Calu3 (cell line): ENCODE measurements at places on chromosomes 5 and 9.

DNA sequence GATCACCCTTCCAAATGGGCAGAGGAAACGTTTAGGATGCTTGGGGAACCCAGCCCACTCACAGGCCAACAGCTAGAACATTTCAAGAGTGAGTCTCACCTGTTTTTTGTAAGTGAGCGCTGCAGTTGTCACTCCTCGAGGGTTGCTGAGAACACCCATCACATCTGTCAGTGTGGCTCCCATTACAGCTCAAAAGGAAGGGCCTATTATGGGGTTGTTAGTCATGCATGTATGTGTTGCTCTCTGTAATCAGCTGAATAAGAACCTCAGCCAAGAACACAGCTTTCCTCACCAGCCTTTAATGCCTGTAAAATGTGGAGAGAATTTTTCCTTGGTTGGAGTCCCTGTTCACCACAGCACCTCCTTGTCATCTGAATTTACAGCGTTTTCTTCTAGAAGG, 196.3 kb upstream of the KLF4 start:
- no peak for DNase-seq

GRCh38 chr5:95664204-95664786, 17.7 kb downstream of the RFESD start:
- peak; percentile 31 for DNase-seq

DNA sequence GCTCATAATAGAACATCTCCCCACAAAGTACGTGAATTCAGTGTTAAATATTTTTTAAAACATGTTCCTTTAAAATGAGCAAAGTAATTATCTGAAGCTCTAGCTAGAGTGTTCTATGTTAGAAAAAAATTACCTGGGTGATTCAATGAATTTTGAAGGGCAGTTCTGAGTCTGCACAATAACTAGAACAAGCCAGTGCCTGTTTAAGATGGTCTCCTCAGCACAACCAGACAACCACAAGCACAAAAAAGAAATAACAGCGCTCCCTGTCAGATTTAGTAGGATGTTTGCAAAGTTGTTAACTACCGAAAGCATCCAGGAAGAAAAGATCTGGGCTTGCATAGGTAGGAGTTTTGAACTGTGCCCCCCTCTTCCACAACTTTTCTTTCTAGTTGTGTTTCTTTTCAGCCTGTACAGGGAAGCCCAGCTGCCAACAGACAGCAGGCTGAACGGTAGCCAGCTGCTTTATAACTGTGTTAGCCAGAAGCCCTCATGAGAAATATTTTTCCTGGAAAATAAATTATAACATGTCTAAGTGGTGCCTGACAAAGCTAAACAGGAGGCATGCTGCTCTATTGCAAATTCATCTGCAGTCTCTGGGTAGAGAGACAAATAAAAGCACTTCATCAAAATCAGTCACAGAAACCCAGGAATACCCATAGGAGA, 1026.9 kb downstream of the MAT2B start:
- no peak for DNase-seq

GRCh38 chr9:77809552-77809951, 161.4 kb upstream of the GNA14 start:
- no peak for DNase-seq

DNA sequence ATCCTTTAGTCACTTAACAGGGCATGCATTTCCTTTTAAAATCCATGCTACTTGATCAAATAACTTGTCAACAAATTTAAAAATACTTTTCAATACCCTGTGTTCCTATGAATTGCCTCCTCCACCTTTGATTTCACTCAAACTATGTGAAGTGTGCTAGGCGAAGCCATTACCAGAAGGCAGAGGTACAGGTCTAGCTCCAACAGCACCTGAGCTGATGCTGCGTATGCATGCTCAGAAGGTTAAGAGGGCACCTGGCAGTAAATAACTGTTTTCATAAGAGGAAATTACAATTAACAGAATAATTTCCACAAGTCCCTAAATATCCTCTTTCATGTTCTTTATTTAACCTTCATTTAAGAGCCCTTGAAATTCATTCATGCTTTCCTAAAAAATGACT, 251.8 kb downstream of the EFNA5 start:
- no peak for DNase-seq

GRCh38 chr9:95131023-95131943, 186.2 kb downstream of the FANCC start:
- peak; percentile 64 for DNase-seq

DNA sequence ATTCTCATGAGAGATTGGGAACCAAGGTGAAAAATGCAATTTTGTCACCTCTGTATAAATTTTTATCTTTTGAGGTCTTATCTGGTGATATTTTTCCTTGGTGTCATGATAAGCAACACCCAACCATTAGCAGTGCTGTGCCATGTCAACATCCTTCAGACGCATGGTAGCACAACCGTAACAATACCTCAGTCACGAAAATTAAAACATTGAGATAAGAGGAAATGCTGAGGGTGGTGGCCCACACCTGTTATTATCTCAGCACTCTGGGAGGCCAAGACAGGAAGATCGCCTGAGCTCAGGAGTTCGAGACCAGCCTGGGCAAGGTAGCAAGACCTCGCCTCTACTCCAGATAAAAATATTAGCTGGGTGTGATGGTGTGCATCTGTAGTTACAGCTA, 32.7 kb downstream of the SLC46A2 start:
- no peak for DNase-seq

DNA sequence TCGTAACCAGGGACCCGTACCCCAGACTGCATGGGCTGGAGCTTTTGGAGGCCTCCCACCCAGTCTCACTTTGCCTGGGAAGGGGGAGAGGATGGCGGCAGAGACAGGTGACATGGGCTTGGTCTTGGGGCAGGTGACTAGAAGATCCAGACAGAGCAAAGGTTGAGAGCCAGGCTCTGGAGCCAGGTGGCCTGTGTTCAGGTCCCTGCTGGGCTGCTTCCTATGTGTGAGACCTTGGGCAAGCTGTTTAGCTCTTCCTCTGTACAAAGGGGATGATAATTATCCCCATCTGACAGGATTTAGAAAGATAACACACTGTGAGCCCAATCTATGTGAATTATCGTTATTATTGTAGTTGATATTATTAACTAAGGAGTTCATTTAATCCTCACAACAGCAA, 16.1 kb upstream of the NDST1 start:
- no peak for DNase-seq
